ENCODE measurements at places on chromosomes 3 and 15.

DNA sequence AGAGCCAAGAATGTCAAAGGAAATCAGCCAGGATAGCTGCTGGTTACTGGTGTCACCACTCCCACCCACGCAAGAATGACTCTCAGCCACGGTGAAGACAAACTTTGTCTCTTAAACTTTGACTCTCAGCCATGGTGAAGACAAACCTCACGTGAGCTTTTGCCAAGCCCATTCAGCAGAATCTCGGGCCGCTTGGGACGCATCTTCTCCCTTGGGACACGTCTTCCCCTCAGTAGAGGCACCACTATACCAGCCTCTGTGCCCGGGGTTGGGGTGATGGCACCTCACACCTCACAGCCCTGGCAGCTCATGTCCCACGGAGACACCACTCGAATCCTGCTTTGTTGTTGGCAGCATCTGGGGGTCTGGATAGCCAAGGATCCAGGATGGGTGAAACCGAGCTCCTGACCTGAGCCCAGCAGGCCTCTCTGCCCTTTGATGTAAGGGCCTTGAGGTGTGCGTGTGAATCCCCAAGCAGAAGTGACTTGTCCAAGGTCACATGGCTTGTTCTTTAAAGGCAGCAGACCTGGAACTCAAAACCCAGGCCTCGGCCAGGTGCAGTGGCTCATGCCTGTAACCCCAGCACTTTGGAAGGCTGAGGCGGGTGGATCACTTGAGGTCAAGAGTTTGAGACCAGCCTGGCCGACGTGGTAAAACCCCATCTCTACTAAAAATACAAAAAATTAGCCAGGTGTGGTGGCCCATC, 21.8 kb downstream of the RBPMS2 start:
- no peak for DNase-seq

GRCh38 chr15:29089731-29090616, 179.6 kb downstream of the NSMCE3 start:
- DNase-seq: no peak

- no peak for DNase-seq
Measured at GRCh38 chr3:112734171-112734570, 93.2 kb upstream of the CCDC80 start.

GRCh38 chr3:54347933-54348332, 225.6 kb downstream of the CACNA2D3 start:
- DNase-seq: no peak

GRCh38 chr3:188863999-188864406, 307.8 kb upstream of the TPRG1 start:
- DNase-seq: no peak

- DNase-seq: no peak
Measured at GRCh38 chr3:111784001-111784400, 75.1 kb upstream of the PHLDB2 start.

DNA sequence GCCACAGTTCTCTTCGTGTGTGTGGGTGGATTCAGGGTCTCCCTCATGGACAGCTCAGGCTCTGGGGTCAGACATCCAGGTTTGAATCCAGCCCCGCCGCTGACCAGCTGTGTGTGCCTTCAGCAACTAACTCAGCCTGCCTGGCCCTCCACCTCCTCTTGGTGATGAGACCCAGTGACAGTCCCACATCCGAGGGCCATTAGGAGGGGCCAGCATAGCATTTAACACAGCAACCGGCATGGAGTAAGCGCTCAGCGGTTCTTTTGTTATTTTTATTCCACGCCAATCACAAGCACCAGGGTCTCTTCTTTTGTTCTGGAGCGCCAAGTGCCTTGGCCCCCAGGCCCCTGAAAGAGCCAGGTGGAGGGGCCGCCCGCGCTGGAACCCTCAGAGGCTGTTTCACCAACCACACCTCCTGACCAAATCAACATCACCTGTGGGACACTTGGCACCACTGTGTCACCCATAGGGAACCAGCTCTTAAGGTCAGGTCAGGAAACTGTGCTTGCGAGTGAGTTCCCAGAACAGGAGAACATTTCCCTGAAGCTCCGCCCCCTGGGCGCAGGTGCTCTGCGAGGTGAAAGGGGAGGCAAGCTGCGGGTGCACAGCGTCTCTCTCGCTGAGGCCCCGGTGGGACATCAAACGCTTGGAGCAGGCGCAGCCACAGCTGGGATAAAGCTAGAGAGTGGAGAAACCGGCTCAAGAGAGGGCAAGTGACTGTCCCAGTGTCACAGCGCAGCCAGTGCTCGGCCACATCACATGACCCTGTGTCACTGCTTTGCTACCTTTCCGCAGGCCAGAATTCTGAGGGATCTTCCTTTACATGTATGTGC, 311.3 kb downstream of the UACA start:
- DNase-seq: no peak

GRCh38 chr3:184472723-184473428, 88.7 kb upstream of the EPHB3 start:
- peak; percentile 48 for DNase-seq

- no peak for DNase-seq
Measured at GRCh38 chr15:81948222-81948621, 97.6 kb downstream of the MEX3B start.

- no peak for DNase-seq
Measured at GRCh38 chr15:101210466-101210865, 41.4 kb downstream of the CHSY1 start.

- no peak for DNase-seq
Measured at GRCh38 chr3:11607816-11608215, 35.9 kb downstream of the VGLL4 start.

GRCh38 chr3:142243134-142243533, 17.7 kb upstream of the GK5 start:
- no peak for DNase-seq

DNA sequence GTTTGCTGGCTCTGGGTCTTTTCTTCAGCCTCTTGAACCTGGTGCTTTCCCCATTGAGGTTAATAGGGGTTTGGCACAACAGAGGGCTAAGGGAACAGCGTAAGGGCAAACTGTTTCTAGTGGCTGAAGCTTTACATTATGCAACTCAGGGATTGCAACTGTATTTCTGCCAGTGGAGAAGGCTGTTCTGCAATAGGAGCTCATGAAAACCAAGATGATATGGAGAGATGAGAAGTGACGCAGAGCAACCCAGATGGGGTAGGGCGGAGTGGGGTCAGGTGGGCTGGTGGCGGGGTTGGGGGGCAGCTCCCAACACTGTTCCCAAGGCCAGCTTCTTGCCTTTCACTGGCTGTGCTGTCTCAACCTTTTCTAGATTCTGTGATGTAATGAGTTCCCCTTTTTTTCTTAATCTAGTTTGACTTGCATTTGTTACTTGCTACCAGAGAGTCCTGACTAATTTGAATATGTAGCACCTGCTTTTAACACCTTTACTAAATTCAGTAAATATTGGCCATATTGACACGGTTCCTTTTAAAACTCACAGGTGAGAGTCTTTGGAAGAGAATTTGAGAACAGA, 7.2 kb downstream of the GXYLT2 start:
- no peak for DNase-seq

GRCh38 chr3:111541911-111542483, at the start of gene CD96:
TSS of gene CD96 (plus strand) at chr3:111542197. CDS start at chr3:111542249, 52 bp downstream.
- DNase-seq: no peak

GRCh38 chr3:142884531-142884930, 4.4 kb downstream of the PCOLCE2 start:
- DNase-seq: no peak

DNA sequence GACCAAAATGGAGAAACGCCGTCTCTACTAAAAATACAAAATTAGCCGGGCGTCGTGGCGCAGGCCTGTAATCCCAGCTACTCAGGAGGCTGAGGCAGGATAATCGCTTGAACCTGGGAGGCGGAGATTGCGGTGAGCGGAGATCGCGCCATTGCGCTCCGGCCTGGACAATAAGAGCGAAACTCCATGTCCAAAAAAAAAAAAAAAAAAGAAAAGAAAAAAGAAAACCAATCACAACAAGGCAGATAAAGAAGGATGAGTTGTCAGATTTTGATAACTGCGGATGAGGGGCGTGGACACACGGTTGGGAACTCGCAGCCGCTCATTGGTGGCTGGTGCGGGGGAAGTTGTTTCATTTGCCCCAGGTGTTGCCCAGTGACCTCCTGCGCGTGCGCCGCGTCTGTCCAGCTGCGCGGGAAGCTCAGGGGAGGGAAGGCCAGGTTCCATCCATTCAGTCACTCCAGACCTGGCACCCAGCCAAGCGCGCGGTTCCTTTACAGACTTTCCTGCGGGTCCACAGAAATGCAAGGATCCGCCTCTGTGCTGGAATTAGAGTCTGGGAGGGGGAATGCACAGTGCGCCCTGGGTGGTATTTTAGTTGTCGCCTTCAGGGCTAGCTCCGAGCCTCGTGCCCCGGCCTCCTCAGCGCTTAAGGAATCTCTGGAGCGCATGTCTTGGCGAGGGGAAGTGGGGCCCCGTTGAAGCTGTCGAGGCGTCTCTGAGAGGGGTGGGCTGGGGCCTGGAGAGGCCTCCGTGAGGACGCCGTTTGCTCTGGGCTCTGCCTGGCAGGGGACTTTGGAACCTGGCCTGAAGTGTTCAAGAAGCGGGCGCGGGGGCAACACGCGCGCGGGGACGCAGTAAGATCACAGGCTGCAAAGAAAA, 708 bp upstream of the GCHFR start:
- DNase-seq: peak; percentile 80

- no peak for DNase-seq
Measured at GRCh38 chr3:66572938-66573710, 72.3 kb upstream of the LRIG1 start.

GRCh38 chr15:101613130-101614000, 38.8 kb downstream of the TM2D3 start:
- DNase-seq: peak; percentile 80

- DNase-seq: no peak
Measured at GRCh38 chr3:114743746-114744485, 403.2 kb downstream of the ZBTB20 start.

GRCh38 chr3:154598166-154598565, 168.2 kb upstream of the GPR149 start:
- DNase-seq: no peak

- no peak for DNase-seq
Measured at GRCh38 chr3:134607054-134608022, 43.5 kb downstream of the KY start.

- no peak for DNase-seq
Measured at GRCh38 chr3:81841540-81841939, 80.1 kb upstream of the GBE1 start.

- no peak for DNase-seq
Measured at GRCh38 chr15:85624291-85624801, 170.4 kb downstream of the KLHL25 start.

DNA sequence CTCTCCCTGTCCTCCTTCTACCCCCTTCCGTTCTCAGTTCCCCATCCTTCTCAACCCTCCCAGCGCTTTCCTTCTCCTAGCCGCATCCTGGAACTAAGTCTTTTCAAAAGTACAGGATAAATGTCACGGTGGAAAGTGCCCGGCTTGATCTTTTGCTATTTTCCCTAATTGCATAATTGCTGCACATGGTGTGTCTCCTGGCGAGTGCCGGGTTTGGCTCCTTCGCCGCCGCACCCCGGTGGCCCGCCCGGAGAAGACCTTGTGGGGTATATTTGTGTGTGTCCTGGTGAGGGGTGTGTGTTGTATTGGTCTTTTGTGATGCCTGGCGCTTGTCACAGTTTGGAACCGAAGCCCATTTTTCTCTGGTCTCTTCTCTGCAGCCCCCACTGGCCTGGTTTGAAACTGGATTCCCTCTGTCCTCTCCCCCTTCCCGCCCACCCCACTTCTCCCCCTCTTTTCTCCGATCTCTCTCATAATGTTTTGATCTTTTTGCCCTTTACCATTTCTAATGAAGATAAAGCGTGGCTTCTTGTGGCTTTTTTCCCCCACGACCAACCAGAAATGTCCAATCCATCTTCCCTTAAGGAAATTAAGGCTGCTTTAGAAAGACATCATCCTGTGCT, 692 bp downstream of the UBE2E2 start:
- peak; percentile 45 for DNase-seq

- peak; percentile 39 for DNase-seq
Measured at GRCh38 chr3:53823026-53823955, 22.9 kb downstream of the CHDH start.

GRCh38 chr3:181974198-181974597, 262.5 kb downstream of the SOX2 start:
- no peak for DNase-seq

- no peak for DNase-seq
Measured at GRCh38 chr15:82768414-82769054, 37.3 kb downstream of the FSD2 start.

DNA sequence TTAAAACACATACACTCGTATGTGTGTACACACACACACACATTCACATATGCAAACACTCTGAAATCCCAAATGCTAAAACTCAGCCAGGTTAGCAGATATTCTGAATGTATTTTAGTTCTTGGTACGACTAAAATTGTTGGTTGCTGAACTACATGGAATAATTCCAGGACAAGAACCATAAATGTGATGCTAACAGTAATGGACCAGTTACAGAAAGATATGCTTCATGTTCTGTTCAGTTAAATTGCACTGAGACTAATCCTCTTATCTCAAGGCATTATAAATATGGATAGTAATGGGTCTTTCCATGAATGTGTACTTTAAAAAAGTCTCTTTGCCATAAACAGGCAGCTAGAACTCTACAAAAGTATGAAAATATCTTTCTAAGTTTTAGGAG, 113.3 kb downstream of the FRMD4B start:
- DNase-seq: no peak

DNA sequence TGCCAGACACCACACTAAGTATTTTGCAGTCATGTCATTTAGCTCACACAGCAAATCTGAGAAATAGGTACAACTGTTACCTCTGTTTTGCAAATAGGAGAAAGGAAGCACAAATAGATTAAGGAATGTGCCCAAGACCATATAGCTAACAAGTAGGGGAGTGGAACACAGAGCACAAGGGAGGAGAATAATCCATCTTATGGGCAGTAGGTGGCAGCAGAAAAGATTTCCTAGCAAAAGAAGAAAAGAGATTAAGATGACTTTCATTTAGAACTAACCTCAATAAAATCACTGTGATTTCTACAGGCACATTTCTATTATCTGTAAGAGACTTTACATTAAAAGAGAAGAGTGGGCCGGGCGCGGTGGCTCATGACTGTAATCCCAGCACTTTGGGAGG, 49.1 kb downstream of the NR1I2 start:
- no peak for DNase-seq

DNA sequence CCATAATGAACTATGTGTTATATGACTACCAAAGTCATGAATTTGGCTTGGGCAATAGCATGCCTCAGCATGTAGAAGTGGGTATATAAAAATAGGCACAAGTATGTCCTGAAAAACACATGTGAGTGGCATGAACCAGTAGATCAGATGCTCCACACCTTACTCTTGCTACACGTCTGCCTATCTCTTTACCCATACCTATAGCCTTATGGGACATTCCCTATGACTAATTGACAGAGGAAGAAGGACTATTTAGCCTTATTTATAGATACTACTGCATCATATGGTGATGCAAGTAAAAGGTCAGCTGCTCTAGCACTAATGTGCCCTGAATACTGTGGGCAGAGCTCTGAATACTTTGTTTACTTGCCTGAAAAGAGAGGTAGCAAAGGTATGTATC, 81.0 kb upstream of the ZPLD1 start:
- DNase-seq: no peak

GRCh38 chr15:70362886-70363285, 265.2 kb upstream of the TLE3 start:
- peak; percentile 42 for DNase-seq

- DNase-seq: no peak
Measured at GRCh38 chr3:108302570-108302969, 6.2 kb downstream of the HHLA2 start.
